ENCODE measurements at places on chromosomes 3 and 15.

DNA sequence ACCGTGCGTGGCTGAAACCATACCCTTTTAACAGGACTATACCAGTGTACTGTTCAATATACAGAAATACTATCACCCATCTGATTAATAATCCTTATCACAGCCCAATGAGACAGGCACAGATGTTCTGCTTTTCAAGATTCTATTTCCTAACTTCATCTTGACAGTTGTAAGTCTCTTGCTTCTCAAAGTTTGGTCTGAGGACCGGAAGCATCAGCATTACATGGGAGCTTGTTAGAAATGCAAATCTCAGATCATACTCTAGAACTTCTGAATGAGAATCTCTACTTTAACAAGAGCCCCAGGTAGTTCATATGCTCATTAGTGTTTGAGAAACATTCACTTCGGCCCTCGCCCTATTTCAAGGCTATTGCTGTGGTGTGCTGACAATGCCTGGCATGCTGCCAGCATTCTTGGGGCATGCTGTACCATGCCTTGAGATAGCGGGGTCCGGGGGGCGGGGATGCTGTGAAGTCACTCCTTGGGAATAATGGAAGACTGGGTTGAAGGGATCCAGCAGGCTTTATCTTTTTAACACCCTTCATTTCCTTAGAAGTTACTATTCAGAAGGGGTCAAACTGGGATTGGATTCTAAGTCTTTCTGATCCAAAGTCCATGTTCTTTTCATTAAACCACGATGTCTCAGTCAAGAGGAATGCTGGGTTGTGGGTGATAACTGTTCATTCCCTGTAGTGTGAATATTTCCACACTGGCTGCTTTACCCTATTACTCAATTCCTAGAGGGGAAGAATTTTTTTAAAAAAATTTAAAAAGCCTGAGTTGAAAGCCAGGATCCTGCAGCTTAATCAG lies 194.7 kb downstream of the LPP start:
- no peak for DNase-seq

DNA sequence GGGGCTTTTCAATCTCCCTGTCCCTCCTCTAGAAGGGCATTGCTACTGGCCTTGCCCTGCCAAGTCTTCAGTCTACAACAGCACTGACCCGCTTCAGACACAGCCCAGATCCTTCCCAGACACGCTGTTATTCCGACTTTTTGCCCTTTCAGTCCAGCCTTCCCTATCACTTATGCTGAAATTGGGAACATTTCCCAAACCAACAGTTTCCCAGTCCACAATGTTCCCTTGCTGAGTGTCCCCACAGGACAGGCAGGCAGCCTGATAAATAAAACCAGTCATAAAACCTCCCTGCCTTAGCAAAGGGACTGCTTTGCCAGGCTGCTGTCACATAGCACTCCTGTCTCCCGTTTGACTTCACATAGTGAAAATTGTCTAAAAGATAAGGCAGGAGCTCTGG lies 43.5 kb downstream of the GOLGA6L2 start:
- DNase-seq = no peak

DNA sequence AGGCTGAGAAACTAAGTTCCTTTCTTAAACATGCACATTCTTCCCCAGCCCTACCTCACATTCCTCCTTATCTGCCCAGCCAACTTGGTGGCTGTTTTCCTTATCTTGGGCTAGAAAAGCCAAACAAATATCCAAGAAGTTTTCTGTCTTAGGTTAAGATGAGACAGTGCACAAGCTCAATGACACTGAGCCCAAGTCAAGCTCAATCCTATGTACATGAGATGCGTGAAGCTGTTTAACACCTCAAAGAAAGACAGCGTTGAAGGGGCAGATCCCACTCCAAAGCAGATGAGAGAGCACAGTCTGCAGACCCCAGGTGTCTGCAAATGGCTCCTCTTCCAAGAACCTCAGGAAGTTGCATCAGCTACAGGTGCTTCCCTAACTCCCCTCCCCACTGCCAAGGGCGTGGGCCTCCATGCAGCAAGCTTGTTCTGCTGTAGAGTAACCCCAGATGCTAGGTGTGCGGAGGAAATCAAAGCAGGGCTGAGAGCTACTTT lies 16.6 kb downstream of the LRRC2 start:
- no peak for DNase-seq

DNA sequence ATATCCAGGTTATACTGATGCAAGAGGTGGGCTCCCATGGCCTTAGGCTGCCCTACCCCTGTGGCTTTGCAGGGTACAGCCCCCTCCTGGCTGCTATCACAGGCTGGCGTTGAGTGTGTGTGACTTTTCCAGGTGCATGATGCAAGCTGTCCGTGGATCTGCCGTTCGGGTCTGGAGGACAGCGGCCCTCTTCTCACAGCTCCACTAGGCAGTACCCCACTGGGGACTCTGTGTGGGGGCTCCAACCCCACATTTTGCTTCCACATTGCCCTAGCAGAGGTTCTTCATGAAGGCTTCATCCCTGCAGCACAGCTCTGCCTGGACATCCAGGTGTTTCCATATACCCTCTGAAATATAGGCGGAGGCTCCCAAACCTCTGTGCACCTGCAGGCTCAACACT lies 339.6 kb upstream of the ARL6 start:
- no peak for DNase-seq

GRCh38 chr3:169150343-169150742 lies 513.2 kb downstream of the MECOM start:
- no peak for DNase-seq

- no peak for DNase-seq
These were observed 13.1 kb upstream of the KY start for GRCh38 chr3:134663721-134664456.

DNA sequence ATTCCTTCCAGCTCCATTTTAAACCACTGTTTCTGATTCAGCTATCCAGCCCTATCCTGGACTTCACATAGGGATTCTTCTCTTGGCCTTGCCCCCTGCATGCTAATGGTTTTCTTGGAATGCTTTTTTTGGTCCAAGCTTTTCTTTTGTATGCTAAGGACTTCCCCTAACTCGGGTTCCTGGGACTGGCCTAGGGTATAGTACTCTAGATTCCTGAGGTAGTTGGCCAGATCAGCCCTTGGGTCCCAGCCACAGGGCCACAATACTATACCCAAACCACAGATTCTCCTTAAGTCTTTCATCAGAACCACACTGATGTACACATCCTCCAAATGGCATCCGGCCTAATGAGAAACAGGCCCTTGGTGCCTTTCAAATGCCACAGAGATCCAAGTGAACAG lies 2.8 kb downstream of the FYCO1 start:
- no peak for DNase-seq

DNA sequence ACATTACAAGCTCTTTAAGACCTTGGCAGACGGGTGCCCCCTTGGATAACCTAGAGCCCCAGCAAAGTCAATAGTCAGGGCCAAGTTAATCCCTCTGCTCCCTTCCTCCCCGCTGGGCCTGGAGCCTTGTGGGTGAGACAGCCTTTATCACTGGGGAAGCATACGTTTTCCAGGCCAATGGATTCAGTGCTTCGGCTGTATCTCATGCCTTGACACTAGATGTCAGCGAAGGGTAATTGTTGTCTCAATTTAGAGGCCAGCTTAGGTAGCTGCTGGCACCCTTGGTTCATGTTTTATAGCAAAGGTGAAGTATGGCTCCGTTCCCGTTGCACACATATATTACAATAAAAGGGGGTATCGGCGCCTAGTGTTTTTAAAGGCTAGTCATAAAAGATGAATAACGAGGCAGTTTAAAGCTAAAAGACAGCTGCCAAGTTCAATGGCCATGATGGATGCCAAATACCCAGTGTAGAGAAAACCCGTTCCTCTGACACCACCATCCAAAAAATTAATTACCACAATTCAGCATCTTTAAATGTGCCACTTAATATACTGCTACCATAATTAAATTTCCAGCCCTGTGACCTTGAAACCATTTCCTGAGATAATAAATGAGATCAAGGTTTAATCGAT lies 52.3 kb upstream of the BNIP2 start:
- no peak for DNase-seq

DNA sequence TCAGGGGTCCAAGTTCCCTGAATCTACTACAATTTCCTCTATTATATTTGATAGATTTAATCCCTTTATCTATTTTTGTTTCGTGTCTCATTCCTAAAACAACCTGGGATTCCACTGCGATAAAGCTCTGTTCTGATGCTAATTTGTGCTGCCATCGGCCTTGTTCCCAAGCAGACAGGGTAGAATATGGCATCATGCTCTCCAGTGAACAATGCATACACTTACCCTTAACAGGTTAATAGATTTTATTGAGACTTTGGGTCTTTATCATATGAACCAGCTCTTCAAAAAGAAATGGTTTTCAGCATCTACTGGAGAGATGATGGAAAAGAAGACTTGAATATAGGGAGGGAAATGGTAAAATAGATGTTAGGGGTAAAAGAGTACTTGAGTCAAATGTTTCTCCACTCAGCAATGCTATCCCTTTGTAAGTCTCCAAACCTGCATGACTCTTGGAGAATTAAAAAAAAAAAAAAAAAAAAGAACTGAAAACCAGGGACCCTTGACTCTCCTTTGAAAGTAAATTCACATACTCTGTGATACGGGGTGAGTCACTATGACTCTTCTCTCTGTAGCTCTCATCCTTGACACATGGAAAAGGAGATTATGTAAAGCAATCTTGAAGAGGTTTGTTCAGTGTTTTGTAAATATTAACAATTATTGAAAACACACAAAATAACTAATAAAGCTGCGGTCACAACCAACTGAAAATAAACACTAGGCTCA lies 268.8 kb downstream of the ZBTB20 start:
- no peak for DNase-seq

DNA sequence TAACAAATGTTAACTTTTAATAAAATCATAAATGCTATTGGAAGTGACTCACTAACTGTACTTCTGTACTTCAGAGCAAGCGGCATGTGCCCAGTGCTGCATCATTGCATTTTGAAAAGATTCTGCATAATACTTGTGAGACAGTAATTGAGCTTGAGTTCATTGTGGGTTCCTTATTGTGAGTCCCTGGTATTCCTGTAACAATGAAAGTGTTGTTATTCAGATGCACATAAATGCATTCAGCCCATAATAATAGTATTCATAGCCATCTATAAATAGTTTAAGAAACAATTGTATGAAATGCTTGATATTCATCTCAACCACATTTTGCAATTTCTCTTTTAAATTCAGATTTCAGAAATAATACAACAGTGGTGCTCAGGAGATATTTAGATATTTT lies 976.4 kb downstream of the CADM2 start:
- DNase-seq = no peak

- no peak for DNase-seq
These were observed 163.0 kb downstream of the TBC1D5 start for GRCh38 chr3:17579289-17580031.

DNA sequence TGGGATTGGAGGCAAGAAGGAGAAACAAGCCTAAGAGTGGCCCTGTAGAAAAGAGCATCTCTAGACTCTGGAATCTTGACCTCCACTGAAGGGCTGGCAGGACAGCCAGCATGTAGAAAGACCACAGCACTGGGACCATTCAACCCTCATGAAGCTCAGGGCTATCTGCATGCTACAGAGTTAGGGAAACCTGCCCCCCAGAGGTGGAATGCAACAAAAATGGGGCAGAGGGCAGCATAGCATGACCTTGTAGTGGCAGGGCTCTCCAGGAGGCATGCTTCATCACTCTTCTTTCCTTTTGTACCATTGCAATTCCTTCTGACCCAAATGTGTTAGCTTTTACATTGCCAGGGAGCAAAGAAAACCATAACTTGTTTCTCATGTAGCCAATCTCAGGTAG lies 445.4 kb downstream of the EPHB1 start:
- no peak for DNase-seq

DNA sequence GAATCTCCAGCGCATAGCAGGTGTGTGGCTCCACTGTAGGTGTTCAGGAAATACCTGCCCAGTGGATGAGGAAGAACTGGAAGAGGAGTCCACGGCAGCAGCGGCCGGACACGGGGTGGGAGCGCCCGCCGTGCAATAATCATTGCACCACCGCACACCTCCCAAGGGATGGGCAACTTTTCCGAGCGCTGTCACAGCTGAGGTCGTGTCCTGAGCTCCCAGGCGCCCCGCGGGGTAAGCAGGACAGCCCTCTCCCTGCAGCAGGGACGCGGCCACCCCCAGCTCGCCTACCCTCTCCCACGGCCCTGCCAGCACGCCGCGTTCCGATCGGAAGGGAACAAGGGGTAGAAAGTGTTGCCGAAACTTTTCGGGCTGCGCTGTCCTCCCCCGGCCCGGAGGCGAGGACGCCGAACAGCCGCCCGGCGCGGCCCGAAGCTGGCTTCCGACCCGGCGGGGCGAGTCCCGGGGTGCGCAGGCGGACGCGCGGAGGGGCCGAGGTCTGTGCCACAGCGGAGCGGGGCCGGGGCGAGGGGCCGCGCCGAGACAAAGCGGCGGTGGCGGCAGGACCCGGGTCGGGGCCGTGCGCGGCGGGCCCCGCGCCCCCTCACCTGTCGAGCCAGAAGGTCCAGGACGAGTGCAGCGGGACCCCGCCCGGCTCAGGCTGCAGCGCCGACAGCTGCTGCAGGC lies 475 bp downstream of the EIF4E3 start:
- DNase-seq = no peak

GRCh38 chr3:30578986-30579579 lies 27.3 kb upstream of the TGFBR2 start:
- no peak for DNase-seq

DNA sequence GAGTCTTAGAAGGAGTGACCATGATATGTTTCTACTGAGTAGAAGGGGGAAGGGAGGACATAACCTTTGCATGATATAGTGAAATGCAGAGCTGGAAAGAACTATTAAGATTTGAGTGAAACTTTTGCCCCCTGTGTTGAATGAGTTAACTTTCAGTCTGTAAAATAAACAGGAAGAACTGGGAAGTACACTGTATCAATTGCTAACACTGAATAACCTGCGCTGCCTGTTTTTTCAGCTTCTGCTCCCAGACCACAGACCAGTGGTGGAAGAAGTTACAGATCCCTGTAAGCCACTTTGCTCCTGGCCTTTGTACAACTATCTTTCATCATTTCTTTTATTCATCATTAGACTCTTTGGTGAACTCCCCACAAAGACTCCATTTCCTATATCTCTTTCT lies 3.6 kb upstream of the LRCH3 start:
- no peak for DNase-seq

- no peak for DNase-seq
These were observed 22.4 kb upstream of the GOLGA6L10 start for GRCh38 chr15:82371656-82372055.

DNA sequence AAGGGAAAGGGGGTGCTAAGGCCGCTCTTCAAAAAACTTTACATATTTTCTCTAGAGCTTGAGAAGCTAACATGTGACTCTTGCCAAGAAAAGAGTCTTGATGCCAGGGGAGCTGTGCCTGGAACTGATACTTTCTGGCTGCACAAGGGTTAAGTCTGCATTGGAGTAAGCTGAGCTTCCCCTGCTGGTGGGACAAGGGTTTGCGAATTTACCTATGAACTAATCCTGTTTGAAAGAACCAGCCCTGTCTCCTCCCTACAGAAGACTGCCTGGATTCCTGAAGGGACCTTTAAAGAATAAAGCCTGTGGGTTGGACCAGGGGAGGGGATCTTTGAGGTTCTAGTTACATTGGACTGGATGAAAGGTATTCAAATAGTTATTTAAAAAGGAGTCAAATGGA lies 58.3 kb upstream of the EPHA3 start:
- no peak for DNase-seq

Measured in effector CD4-positive, alpha-beta T cell (primary cell).